ENCODE measurements at places on chromosomes 1 and 21.

GRCh38 chr1:92563457-92564216 lies 76.9 kb upstream of the GFI1 start:
- no peak for DNase-seq

DNA sequence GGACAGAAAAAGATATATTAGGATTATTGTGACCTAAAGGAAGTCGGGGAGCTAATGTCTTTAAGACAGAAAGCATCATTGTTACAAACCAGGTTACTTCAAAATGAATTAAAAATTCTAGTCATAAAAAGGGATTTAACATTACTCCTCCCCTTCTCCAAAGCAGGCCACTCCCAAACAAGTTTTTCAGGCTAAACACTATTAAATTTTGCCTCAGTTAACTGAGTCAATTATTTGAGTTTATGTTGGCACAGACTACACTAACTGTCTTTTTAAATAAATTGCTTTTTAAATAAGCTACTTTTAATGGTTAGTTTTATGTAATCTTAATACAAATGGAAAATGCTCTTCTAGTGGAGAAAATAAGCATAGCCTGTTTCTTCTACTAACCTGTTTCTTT lies 395.0 kb upstream of the DUSP10 start:
- DNase-seq: no peak

GRCh38 chr1:55876276-55877060 lies 661.3 kb upstream of the USP24 start:
- DNase-seq: no peak

- no peak for DNase-seq
These were observed 242.6 kb upstream of the C1orf105 start for GRCh38 chr1:172177849-172178248.

- DNase-seq: no peak
These were observed 1.3 kb downstream of the ADARB1 start for GRCh38 chr21:45075596-45076244.

GRCh38 chr1:246792603-246793002 lies 68.4 kb downstream of the SCCPDH start:
- no peak for DNase-seq

DNA sequence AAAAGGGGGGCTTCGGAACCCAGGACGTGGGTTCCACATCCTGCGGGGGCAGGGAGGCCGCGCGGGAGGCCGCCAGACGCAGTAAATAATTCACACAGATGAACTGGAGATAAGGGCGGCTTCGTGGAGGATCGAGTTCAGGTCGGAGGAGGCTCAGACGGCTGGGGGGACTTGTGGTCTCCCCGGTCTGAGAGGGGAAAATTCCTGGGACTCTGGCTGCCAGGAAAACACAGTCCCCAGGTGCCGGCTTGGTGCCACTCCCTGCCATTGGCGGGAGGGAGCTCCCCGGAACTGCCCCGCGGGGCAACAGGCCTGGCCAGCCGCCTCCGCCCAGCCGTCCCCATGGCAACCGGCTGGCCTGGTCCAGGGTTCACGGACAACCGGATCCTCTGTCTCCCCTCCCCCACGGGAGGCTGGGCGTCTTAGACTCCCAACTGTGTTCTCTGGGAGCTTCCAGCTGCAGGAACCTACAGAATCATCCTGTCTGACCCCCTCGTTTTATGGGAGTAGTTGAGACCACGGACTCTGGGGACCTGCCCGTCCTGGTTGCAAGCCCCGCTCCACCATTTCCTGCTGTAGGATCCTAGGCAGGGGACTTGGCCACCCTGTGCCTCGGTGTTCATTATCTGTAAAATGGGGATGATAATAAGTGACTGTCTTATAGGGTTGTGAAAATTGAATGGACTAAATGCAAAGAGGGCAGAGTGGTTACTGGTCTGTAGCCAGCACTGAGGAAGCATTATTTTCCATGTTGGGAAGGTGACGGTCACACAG lies 9.6 kb downstream of the CAMK2N1 start:
- no peak for DNase-seq

DNA sequence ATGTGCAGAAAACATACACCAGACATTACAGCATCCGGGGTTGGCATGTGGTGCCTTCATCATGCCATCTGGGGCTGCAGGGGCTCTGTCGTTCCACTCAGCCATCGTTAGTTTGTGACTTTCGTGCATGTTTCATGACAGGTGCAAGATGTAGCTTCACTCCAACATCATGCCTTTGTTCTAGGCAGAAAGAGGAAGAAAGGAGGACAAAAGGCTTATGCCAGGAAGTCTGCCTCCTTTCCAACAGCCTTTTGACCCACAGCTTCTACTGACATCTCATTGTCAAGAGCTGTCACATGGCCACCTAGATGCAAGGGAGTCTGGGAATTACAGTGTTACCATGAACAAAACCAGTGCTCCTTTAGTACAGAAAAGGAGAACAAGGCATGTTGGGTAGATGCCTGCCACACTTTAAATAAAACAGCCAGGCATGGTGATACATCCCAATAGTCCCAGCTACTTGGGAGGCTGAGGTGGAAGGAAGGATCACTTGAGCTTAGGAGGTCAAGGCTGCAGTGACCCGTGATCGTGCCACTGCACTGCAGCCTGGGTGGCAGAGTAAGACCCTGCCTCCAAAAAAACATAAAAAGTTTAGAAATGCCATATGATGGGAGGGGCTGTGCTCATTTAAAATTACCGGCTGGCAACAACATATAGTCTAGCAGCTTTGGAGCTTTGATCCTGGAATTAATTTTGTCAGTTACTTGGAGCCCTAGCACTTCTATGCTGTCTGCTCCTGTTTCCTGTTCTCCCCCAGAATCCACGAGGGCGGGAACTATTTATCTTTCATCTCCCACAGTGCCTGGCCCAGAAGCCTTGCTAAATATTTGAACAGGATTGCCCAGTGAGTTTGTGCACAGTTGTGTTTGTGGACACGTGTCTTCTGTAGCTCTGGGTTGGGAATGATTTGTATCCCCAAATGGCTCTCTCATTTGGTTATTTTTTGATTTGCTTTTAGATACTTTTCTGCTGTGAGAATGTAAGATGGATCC lies 7.4 kb downstream of the DOP1B start:
- DNase-seq: no peak

DNA sequence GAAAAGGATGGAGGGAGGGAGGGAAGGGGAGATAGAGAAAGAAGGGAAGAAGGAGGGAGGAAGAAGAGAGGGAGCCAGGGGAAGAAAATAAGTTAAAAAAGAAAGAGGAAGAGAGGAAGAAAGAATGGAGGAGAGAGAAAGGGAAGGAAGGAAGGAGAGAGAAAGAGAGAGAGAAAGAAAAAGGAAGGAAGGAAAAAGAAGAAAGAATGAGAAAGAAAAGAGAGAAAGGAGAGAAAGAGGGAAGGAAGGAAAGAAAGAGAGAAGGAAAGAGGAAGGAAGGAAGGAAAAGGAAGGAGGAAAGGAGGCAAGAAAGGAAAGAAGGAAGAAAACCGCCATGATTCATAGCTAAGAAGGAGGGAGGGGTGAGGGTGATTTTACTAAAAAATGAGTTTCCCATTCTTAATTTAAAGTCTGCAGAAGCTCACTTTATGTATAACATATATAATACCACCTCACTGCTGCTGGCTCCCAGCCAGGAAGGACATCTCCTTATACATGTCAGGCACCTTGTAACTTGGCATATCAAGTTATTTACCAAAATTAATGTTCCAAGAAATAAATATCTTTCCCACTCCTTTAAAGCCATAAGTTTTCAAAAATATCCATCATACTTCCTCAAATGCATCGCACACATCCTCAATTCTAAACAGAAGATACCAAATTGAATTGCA lies 46.0 kb upstream of the OLIG2 start:
- no peak for DNase-seq

DNA sequence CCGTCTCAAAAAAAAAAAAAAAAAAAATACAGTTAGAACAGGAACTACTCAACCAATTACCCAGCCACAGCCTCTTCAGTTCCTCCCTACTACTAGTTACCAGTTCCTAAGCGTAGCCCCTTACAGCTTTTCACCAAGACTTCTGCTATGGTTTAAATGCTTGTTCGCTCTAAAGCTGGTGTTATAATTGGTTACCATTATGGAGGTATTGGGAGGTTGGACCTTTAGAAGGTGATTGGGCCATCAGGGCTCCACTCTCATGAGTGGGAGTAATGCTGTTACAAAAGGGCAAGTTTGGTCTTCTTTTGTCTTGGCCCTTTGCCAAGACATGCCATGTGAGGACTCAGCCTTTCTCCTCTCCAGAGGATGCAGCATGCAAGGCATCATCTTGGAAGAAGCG lies 3.0 kb upstream of the SMPDL3B start:
- DNase-seq: no peak

- DNase-seq: no peak
These were observed 2.5 kb downstream of the FMN2 start for GRCh38 chr1:240094041-240094722.

GRCh38 chr1:183467687-183468086 lies 4.6 kb upstream of the SMG7 start:
- no peak for DNase-seq

DNA sequence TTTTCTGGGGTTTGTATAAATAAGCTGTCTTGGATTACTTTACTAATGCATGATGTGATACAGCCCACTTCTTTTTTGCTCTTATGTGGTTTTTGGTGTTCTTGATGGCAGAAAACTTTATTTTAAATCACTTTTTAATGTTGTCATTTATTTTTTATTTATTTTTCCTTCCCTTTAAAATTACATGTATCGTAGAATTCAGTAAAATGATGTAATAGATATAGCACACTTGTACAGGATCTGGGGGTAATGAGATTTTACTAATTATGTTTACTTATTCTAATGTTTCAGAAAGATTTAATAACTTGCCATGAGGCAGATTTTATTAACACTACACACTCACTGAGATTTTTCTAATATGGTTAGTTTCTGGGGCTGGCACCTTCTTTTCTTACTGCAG lies 701 bp upstream of the B3GALT2 start:
- no peak for DNase-seq

DNA sequence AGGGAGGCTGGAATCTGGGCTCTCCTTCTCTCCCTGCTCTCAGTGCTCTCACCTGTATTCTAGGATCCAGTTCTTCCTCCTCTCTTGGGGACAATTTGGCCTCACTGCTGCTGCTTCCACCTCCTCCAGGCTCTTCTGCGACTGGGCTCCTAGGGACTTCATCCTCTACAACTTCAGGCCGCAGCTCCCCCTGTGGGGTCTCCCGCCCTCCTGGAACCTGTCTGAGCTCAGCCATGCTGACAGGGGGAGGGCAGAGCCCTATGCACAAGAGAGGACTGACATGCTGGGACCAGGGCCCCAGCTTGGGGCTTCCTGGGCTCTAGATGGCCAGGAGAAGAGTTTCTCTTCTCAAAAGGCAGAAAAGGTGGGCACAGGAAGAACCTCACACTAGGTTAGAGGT lies 1.0 kb downstream of the SH3BP5L start:
- DNase-seq: no peak

DNA sequence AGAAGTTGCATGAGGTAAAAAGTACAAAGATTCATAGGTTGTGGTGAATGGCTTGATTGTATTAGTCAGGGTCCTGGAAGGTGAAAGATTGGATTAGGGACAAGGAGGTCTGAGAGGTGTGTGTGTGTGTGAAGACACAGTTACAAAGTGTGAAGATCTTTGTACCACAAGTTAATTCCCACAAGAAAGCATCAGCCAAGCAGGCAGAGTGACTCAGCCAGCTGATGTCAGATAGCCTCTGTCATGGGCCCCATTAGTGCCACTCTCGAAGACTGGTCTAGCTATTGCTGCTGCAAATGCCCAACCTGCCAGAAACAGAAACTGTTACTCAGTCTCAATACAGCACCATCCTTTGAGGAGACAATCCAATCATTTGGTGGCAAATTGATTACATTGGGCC lies 96.5 kb downstream of the DTL start:
- no peak for DNase-seq

- DNase-seq: no peak
These were observed 402.3 kb downstream of the PTBP2 start for GRCh38 chr1:97123717-97124431.

GRCh38 chr1:179178183-179178582 lies 51.3 kb downstream of the ABL2 start:
- no peak for DNase-seq

DNA sequence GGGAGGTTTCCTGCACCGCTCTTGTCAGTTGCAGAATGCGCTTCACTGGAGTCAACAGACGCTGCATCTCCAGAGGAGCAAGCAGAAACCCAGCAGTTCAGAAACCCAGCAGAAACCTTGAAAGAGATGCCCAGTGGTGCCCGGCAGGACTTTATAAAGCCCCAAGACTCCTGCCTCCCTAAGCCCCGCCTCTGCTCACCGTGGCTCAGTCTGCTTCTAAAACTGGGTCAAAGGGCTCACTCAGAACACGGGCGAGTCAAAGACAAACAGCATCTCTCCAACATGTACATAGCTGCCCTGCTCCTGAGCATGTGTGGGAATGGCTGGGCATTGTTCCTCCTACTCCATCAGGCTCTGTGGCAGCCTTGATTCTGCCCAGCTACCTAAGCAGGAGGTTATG lies at the start of gene HMGCS2:
TSS of gene HMGCS2 (minus strand) at position 128 of the 400 bp plus-strand sequence. CDS start at position 67, 61 bp downstream.
- DNase-seq: no peak

- DNase-seq: no peak
These were observed 2.9 kb upstream of the ZNF496 start for GRCh38 chr1:247334378-247335133.

DNA sequence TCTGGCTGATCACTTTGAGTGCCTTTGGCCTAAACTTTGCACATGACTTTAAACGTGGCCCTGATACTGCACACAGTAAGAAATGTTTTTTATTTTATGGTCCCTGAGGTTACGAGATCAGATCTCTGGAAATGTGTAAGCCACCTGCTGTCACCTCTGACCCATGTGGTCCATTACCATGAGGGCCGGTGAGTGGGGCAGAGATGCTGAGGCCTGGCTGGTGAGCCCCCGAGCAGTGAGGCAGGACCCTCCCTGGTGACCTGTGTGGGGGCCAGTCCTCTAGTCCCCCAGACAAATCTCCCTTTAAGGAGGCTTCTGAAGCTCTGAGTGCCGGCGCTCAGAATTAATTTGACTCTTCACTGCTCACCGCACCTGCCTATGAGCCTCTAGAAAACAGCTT lies 12.4 kb downstream of the TFF3 start:
- DNase-seq: no peak

DNA sequence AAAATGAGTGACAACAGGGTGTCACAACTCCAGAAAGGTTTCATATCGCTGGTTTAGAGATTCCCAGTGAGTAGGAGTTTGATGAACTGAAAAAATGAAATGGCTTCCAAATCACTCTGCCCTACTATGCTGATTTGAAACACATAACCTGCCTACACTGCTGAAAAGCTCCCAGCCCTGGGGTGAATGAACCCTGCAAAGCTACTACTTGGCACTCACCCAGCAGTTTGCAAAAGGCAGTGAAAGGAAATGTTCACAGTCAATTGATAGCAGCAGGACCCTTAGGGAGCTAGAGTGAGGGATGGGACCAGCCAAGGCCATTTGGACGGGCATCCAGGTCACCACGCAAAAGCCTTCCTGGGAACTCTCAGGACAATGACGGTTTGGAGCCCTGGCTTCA lies 44.4 kb upstream of the SRP9 start:
- DNase-seq: no peak

Data from activated CD8-positive, alpha-beta memory T cell treated with anti-CD3 and anti-CD28 coated beads for 1 hour (primary cell).